CD4-positive, CD25-positive, alpha-beta regulatory T cell (primary cell): ENCODE measurements at places on chromosomes 4 and X. TPM values are rescaled to one million over a fixed set of nuclear protein-coding genes. Genes with fewer than 3 reads are reported as not detected.

LEF1 gene
- 571 TPM for polyA plus RNA-seq

ZCCHC12 gene
- polyA plus RNA-seq = not detected

SPRY1 gene
- 3.2 TPM for polyA plus RNA-seq

PRSS12 gene
- polyA plus RNA-seq = not detected

DMD gene
- 0.20 TPM for polyA plus RNA-seq

GPR173 gene
- not detected for polyA plus RNA-seq

S100G gene
- polyA plus RNA-seq = not detected

MAGED4 gene
- polyA plus RNA-seq = 0.40 TPM

TMEM31 gene
- polyA plus RNA-seq = not detected

SHOX gene
- polyA plus RNA-seq = not detected

PRKG2 gene
- polyA plus RNA-seq = not detected

FGF2 gene
- polyA plus RNA-seq = not detected

CNGA1 gene
- not detected for polyA plus RNA-seq

INTS6L gene
- polyA plus RNA-seq = 6.0 TPM

CLDN24 gene
- not detected for polyA plus RNA-seq

USP17L21 gene
- not detected for polyA plus RNA-seq

AR gene
- polyA plus RNA-seq = 0.13 TPM

SEL1L3 gene
- polyA plus RNA-seq = 39.4 TPM

NEUROG2 gene
- not detected for polyA plus RNA-seq

DCHS2 gene
- polyA plus RNA-seq = not detected

CFAP99 gene
- not detected for polyA plus RNA-seq

SLC49A3 gene
- 0.48 TPM for polyA plus RNA-seq

OPHN1 gene
- polyA plus RNA-seq = not detected

ATOH1 gene
- not detected for polyA plus RNA-seq

GIMD1 gene
- not detected for polyA plus RNA-seq

SERPINA7 gene
- polyA plus RNA-seq = not detected

MAPK10 gene
- polyA plus RNA-seq = not detected

CTAG1A gene
- not detected for polyA plus RNA-seq

BTC gene
- not detected for polyA plus RNA-seq

SPANXN4 gene
- polyA plus RNA-seq = not detected

TEX11 gene
- polyA plus RNA-seq = not detected

GRSF1 gene
- 101 TPM for polyA plus RNA-seq

FGD1 gene
- 0.78 TPM for polyA plus RNA-seq

GPRASP1 gene
- 4.9 TPM for polyA plus RNA-seq

PROM1 gene
- polyA plus RNA-seq = not detected

HMGN5 gene
- polyA plus RNA-seq = 2.6 TPM

ODAPH gene
- polyA plus RNA-seq = not detected

CT45A2 gene
- polyA plus RNA-seq = not detected

G3BP2 gene
- 126 TPM for polyA plus RNA-seq

ARAP2 gene
- 13.3 TPM for polyA plus RNA-seq

SOWAHB gene
- not detected for polyA plus RNA-seq

NELFA gene
- 30.5 TPM for polyA plus RNA-seq

DOK7 gene
- 0.08 TPM for polyA plus RNA-seq
